ENCODE measurements at places on chromosomes 4 and X. TPM values are rescaled to one million over a fixed set of nuclear protein-coding genes. Genes with fewer than 3 reads are reported as not detected.

Gene FGD1
- 5.6 TPM for total RNA-seq

Gene SPANXN3
- total RNA-seq: not detected

Gene DNAAF6
- not detected for total RNA-seq

Gene SLBP
- 80.0 TPM for total RNA-seq

Gene PQBP1
- 65.1 TPM for total RNA-seq

Gene FAM9A
- not detected for total RNA-seq

Gene STOX2
- total RNA-seq: 2.3 TPM

Gene TMEM35A
- 1.8 TPM for total RNA-seq
